ENCODE measurements at places on chromosomes 5 and 9.

DNA sequence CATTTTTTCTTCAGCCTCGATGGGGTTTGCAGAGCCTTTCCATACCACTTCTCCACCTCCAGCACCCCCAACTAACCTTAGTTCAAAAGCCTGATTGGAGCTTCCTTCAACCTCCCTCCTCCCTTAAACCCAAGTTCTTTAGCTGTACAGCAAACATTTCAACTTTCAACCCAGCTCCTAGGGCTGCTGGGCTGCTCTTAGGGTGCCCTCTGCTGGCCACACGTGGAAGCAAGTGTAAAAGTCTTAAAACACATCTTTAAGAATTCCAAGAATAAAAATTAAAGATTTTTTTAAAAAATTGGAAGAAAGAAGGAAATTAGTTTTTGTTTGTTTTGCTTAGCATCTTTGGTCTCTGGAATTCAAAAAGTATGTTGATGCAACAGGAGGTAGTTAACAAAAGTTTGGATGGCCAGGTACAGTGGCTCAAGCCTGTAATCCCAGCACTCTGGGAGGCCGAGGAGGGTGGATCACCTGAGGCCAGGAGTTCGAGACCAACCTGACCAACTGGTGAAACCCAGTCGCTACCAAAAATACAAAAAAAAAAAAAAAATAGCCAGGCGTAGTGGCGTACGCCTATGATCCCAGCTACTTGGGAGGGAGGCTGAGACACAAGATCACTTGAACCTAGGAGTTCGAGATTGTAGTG, 15.5 kb upstream of the HSD17B3 start:
- DNase-seq: no peak

GRCh38 chr9:2824564-2824963, 19.3 kb downstream of the PUM3 start:
- no peak for DNase-seq

GRCh38 chr5:25107853-25108252, 463.1 kb upstream of the CDH10 start:
- no peak for DNase-seq

DNA sequence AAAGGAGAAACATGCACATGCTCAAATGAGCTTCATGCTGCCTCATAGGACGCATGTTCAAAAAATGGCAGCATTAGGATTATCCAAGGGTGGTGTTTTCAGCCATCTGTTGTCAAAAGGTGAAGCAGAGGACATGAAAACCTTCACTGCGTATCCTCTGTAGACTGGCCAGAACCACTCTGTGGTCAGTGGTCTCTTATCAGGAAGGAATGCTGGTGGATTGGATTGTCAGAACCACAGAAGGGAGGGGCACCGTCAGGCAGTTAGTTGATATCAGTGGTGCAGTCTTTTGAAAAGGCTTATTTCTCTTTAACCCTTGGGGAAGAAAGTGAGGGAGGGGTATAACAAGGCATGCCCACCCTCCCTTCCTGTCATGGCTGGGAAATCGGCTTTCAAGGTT, 100.1 kb downstream of the FBXL7 start:
- DNase-seq: no peak

- no peak for DNase-seq
These were observed 7.1 kb upstream of the IFNA6 start for GRCh38 chr9:21357479-21358460.

DNA sequence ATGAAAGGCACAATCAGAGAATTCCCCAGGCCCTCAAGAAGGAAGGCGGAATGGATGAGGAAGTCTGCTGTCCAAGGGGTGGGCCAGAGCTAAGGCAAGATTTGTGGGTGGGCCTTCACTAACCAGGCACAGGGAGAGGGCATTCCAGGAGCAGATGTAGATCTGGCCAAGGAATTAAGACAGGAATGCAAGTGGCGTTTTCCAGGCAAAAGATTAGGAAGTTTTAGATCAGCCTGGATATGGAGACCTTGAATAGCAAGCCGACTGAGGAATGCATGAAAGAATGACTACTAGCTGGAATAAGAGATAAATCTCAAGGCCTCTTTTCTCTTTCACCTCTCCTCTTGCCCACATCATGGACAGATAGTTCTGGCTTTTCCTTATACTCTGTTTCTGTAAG, 68.5 kb downstream of the GHR start:
- no peak for DNase-seq

DNA sequence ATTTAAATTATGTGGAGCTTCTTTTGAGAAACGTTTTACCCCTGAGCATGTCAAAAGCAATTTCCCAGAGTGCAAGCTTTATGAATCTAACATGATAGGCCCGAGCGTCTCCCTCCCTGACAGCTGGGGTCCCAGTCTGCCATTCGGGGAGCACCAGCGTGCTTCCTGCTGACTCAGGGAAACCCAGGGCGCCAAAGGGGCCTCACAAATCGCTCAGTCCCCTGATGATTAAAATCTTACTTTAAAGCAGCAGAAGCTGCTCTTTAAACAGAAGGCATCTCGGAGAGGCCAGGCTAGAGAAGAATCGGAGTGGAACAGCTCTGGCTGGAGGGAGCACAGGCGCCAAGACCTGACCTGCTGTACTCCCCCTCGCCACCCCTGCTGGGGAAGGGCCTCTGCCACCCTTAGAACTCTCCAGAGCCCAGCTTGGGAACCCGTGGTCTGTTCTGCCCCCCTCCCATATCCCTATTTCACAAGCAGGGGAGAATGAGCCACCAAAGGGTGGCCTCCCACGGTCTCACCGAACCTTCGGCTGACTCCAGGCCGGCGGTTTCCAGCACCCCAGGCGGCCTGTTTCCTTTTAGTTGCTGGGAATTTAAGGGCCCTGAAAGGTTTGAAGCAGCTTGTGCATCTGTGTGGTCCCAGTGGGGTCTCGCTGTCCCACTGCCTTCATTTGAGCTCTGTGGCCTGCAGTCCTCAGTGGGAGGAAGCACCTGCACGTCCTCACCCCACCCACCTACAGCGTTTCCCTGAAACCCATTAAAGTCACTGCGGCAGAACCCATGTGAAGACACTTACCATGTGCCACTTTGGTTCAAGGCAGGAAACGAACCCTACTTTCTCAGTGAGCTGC, 147.6 kb downstream of the COL23A1 start:
- no peak for DNase-seq

DNA sequence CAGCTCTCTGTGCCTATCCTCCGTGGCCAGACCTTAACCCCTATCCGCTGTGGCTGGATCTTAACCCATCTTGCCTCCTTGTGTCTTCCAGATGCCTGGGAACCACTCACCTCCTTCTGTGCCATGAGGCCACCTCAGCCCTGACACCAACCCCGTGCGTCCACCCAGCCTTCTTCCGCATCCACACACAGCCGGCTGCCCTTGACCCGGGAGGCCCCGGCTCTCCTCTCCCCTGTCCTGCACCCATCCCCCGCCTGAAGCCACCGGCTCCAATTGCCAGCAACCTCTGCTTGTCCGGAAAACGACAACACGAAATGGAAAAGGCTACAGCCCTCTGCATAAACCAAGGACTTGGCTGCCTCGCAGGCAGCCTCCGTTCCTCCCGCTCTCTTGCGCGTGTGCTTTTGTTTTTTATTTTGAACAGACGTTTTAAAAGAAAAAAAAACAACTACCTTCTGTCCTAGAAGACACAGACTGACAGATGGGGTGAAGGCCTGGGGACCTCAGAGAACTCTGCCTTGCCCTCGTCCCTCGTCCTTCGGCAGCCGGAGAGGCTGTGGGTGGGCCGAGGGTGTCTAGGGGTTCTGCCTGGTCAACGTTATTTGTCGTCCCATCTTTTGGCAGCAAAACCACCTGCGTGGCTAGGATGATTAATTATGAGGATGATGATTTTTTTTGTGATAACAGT, 32.5 kb upstream of the HMCN2 start:
- no peak for DNase-seq

DNA sequence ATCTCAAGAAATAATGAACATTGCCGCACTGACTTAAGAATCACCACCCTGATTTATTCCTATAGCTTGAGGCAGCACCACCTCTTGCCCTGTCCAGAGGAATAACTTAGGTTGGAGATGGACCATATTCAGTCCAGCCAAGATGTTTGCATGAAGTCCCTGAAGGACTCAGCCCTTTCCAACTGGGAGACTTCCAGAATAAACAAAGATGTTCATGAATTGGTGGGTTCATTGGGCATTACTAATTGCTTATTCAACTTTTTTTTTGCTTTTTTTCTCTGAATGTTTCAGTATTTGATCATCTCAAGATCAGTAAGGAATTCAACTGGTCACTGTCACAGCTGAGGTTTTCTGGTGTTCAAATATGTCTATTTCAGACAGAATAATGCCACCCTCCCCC, 470.6 kb downstream of the CCDC171 start:
- DNase-seq: no peak

DNA sequence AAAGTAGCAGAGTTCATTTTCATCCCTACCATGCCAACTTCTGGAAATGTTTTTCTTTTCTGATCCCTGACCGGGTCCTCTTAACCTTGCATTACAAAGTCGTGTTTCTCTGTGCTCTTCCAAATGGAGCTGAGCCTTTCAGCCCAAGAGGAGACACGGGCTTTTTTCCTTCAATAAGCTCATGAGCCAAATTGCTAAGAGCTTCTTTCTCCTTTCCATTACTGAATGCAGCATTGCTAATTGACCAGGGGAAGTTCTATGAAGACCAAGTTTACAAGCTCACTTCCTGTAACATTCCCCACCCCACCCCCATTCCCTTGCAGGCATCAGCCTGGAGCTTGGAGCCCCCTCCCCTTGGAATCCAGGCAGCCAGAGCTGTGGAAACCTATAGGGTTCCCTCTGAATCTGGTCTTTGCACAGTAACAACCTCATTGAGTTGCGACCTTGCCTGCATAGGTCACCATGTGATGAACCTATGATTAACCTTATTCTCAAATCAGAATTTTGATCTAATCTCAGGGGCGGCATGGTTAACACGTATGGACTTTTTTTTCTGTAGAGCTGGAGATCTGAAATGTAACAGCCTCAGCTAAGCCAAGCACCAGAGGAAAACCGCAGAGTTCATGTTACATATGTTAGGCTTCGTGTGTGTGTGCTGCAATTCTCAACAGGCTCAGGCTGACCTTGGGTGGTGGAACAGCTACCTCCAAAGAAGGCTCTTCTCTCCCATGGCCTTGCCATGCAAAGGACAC, 395.7 kb upstream of the ZNF462 start:
- DNase-seq: no peak

DNA sequence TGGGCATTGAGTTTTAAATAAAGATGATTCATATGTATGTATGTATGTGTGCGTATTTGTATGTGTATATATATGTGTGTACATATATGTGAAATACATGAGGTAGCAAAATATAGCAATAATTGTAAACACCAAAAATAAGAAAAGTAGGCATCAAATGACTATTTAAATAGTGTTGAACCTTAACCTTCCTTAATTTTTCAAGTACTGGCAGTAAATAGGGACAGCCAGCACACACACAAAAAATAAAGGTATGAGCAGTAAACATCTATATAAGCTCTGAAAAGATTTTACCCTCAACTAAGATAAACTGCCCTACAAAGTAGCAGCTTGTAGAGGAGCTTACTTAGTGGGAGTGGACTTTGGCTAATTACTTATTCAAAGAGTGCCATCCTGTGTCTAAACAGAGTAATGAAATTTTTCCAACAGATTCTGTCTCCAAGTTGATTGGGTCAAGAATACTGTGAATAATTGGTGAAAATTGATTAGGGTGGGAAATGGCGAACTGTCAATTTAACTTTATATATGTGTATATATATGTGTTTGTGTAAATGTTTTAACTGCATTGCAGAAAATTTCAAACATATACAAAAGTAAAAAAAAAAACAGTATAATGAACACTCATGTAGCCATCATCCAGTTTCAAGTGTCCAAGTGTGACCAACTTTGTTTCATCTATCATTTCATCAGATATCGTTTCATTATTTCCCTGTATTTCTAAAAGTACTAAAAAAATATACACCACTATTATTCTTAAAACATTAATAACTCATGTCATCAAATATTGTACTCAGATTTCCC, 2.0 kb upstream of the ADAMTS6 start:
- peak; percentile 49 for DNase-seq

DNA sequence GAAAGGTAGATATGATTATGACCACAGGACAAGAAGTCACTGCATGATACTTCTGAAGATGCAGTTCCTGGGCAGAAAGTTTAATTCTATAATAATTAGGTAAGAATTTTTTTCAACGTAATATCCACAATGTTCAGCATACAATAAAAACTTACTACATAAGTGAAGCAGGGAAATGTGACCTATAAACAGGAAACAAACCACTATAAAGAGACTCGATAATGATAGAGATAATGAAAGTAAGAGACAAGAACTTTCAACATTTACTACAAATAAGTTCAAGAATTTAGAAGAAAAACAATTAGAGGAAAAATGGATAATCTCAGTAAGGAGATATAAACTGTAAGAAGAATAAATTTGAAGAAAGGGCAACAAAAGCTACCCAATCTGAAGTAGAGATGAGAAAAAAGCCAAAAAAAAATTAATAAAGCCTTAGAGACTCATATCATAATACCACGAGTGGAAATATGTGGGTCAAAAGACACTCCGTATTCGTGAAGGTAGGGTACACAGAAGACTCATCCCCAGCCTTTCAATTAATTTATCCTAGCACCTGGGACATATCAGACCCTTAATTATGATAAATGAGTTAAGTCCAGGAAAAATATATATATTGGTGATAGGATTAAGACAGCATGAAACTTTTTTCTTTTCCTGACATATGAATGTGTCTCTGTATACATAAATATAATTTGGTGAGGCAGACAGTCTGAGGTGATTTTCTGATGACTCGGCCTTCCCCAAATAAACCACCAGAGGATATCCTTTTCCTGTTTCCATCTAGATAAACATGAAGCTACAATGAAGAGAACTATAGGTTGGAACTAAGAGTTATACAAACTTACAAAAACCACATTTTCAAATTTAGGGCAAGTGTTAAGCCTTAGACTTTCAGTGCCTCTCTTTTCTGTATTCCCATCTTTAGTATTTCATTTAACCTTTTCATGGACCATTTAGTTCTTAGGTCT, 120.4 kb downstream of the RAPGEF6 start:
- DNase-seq: no peak

- DNase-seq: no peak
These were observed 13.2 kb downstream of the ZCCHC9 start for GRCh38 chr5:81314581-81314980.

- DNase-seq: no peak
These were observed 140.3 kb upstream of the IRX2 start for GRCh38 chr5:2891781-2892180.

GRCh38 chr5:1644810-1645571, 121.2 kb upstream of the LPCAT1 start:
- peak; percentile 24 for DNase-seq

- DNase-seq: no peak
These were observed 20.8 kb downstream of the MFAP3 start for GRCh38 chr5:154059583-154059982.

- no peak for DNase-seq
These were observed 16.8 kb upstream of the SGCD start for GRCh38 chr5:156310115-156310514.

DNA sequence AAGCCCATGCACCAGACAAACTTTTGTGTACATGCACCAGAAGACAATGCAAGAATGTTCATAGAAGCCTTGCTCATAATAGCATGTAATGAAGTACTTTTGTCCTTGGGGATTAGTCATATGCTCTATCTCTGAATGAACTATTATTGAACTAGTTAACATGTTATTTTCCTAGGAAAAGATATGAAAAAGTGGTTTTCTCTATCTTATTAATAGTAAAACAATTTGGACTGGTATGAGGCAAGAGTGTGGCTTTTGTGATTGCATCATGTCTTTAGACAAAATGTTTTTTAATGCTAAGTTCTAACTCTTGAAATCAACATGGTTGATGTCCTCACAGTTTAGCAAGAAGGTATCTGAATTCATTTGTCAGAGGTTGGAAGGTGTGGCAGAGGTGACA, 55.7 kb upstream of the SPDL1 start:
- peak; percentile 46 for DNase-seq

- no peak for DNase-seq
These were observed 192.0 kb downstream of the ADAMTSL1 start for GRCh38 chr9:18665947-18666346.

- no peak for DNase-seq
These were observed 165.3 kb upstream of the FBXL7 start for GRCh38 chr5:15334551-15335266.
